ENCODE measurements at places on chromosomes 4 and X. TPM values are rescaled to one million over a fixed set of nuclear protein-coding genes. Genes with fewer than 3 reads are reported as not detected.

Gene SLC16A2
- 2.0 TPM for total RNA-seq

Gene TMPRSS11D
- 0.29 TPM for total RNA-seq

Gene UGT2A1
- total RNA-seq: 0.33 TPM

Gene GRIA2
- not detected for total RNA-seq

Gene CFI
- total RNA-seq: 47.0 TPM

Gene MAOB
- not detected for total RNA-seq

Gene PF4V1
- total RNA-seq: not detected

Gene PDLIM3
- total RNA-seq: 42.5 TPM

Gene RNF175
- not detected for total RNA-seq

Gene TEX13C
- total RNA-seq: not detected

Gene FLNA
- 2,218 TPM for total RNA-seq

Gene CYBB
- not detected for total RNA-seq

Data from vein endothelial cell (primary cell).